ENCODE measurements at places on chromosomes 2 and 18.

DNA sequence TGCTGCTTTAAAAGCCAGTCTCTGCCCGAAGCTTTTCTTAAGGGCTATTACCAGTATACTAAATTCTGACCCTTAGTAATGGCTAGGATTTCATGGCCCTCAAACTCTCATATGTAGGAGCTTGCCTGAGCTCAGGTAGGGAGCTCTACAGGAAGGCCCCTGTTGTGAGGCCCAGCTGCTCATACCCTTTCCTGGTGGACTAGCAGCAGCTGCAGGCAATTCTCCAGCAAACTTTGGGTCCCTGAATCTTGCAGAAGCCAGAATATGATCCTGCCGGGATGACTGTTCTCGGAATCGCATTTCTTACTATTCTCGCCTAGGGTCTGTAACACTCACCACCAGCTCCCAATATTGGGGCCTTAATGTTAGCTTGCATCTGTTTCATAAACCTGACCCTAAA lies 106.4 kb upstream of the SERTAD2 start:
- no peak for DNase-seq

- no peak for DNase-seq
Measured at GRCh38 chr18:11167778-11168177, 18.4 kb upstream of the PIEZO2 start.

- DNase-seq = no peak
Measured at GRCh38 chr2:208010506-208010905, 14.8 kb downstream of the PLEKHM3 start.

- no peak for DNase-seq
Measured at GRCh38 chr2:2024751-2025481, 280.6 kb upstream of the PXDN start.

GRCh38 chr2:48483916-48484315 lies 46.0 kb upstream of the STON1 start:
- no peak for DNase-seq

DNA sequence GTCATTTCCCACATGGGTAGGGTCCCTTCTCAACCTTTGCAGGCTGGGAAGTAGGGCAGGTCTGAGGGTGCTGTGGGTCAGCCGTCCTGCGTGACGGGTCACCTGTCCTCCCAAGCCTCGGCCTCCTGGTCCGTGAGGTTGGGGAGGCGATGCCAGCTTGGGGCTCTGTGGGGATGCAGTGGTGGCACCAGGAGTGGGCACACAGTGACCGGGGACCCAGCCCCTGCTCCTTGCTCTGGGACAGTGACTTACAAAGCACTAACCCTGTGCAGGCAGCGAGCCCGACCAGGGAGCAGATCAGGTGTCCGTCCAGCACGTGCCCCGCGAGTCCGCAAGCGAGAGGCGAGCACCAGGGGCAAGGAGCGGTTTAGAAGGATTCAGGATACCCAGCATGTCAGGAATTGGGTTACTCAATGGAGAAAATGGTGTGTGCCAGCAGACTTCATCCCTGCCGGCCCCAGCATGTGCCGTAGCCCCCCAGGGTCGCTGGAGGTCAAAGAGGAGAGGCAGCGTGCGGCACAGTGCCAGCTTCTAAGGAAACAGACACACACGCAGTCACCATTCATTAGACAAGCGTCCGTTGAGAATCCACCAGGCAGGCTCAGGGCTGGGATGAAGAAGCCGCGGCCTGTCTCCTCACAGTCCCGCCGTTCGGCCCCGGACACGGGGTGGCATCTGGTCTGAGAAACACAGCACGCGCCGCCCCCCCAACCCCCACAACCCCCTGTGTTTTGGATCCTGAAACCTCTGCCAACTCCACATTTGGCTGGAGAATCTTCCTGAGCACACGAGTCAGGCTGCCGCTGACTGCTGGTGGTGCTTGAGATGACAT lies 11.7 kb downstream of the COLEC11 start:
- DNase-seq = no peak

DNA sequence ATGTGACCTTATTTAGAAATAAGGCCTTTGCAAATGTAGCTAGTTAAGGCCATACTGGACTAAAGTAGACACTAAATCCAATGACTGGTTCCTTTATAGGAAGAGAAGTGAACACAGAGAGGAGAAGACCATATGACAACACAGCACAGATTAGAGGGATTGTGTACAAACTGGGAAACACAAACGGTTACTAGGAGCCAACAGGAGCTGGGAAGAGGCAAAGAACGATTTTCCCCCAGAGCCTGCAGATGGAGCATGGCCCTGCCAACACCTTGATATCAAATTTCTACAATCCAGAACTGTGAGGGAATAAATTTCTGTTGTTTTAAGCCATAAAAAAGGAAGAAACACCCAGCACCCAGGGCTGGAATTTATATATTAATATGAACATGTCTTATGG lies 38.7 kb upstream of the COL5A2 start:
- DNase-seq = no peak

All from activated T-cell treated with anti-CD3 and anti-CD28 coated beads for 4 hours (primary cell).